Central memory CD8-positive, alpha-beta T cell (primary cell): ENCODE measurements at places on chromosomes 5 and 9.

DNA sequence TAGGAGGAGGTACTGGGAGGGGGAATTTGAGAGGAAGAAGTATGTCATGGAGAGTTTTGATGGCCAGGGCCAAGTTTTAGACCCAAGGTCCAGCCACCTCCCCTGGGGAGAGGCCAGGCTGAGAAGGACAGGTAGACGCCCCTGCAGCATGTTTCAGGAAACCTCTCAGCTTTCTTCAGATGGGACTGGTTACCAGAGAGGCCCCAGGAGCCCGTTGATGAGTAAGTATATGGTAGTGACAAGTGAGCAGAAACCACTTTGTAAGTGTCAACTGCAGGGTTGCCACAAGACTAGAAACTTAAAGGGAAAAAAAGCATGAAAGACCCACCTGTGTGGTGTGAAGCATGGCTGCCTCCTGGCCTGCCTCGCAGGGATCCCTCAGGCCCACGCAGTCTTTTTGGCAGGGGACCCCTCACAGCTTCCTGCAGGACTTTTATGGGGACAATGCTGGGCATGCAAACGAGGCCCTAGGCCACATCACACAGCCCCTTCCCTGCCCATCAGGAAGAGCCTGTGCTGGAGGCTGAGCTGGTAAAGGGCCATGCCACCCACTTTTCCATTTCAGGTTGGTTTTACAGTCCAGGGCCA lies 255.9 kb downstream of the FSTL4 start:
- DNase-seq = no peak

GRCh38 chr5:72243706-72244105 lies 76.3 kb downstream of the MRPS27 start:
- no peak for DNase-seq

GRCh38 chr9:75483636-75484035 lies 395.3 kb downstream of the OSTF1 start:
- no peak for DNase-seq

DNA sequence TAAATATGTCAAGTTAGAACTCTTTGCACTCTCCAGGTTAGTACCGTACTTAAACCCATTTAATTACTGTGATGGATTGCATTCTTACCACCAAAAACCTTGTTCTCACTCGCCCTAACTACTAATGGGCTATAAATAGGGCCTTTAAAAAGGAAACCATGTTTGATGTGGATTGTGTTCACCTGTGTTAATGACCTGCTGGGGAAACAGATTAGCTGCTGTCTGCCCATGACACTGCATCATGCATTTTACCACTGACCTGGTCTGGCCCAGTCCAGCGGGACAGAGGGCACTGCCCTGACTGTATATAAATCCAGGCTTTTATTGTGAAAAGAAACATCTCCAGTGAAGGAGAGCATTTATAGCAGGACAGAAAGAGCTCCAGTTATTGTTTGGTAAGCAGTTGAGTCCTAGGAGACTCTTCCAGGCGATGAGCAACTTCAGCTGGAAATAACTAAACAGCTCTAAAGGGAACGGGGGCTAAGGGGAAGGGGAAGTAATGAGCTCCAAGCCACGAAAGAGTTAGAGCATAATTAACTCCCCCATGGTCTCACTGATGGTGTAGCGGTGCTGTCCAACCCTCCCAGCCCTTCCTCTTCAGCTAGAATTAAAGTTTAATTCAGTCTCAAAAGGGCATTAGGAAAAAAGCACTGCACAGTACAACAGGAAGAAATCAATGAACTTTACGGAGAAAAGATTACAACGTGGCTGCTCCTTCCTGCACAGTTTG lies 303.1 kb downstream of the ENC1 start:
- no peak for DNase-seq

- DNase-seq = no peak
Measured at GRCh38 chr5:45098483-45098882, 289.7 kb downstream of the MRPS30 start.

- no peak for DNase-seq
Measured at GRCh38 chr9:134408389-134408788, 82.1 kb downstream of the RXRA start.

DNA sequence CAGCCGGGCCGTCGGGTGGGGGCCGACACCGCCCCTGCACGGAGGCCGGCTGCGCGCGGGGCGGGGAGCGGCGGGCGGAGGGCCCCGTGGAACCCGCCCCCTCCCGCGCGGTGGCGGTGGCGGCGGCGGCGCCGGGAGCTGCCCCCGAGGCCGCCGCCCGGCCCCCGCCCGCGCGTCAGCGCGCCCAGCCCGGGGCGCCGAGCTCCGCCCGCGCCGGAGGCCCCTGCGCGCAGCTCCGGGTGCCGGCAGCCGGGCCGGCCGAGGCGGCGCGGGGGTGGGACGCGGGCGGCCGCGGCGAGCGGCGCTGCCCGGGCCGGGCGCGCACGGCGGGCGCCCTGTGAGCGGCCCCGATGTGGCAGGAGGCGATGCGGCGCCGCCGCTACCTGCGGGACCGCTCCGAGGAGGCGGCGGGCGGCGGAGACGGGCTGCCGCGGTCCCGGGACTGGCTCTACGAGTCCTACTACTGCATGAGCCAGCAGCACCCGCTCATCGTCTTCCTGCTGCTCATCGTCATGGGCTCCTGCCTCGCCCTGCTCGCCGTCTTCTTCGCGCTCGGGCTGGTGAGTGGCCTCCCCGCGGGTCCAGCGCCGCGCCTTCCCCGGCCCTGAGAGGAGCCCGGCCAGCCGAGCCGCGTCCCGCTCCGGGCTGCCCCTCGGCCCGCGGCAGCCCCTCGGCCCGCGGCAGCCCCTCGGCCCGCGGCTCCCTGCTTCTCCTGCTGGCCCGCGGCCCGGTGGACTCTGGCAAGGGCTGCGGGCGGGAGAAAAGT lies at the start of gene ADCY2:
Gene ADCY2, plus strand, starts transcription at position 192 of the 766 bp plus-strand sequence. Its CDS starts 159 bp downstream, at position 351.
- DNase-seq = no peak

GRCh38 chr9:24912767-24913166 lies 367.1 kb upstream of the IZUMO3 start:
- no peak for DNase-seq

DNA sequence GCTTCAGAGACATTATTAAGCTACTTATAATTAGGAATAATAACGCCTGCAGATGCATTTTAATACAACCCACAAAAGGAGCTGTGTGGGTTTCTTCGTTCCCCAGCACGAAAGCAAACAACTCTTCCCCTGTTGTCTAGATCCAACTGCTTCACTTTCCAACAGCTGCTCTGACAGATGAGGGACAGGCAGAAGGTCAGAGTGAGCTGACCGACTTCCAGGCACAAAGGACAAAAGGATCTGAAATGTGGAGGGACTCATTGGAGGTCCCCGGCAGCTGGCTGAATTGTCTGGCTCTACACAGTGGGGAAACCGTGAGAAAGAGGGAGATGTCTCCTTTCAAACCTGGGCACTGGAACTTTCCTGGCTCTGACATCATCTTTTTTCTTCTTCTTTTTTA lies 79.1 kb upstream of the ALDH1B1 start:
- no peak for DNase-seq

GRCh38 chr5:107563959-107564544 lies 106.7 kb downstream of the EFNA5 start:
- no peak for DNase-seq

- no peak for DNase-seq
Measured at GRCh38 chr5:179238628-179238970, 106.7 kb downstream of the ADAMTS2 start.

- no peak for DNase-seq
Measured at GRCh38 chr9:27784847-27785713, 211.8 kb upstream of the C9orf72 start.

DNA sequence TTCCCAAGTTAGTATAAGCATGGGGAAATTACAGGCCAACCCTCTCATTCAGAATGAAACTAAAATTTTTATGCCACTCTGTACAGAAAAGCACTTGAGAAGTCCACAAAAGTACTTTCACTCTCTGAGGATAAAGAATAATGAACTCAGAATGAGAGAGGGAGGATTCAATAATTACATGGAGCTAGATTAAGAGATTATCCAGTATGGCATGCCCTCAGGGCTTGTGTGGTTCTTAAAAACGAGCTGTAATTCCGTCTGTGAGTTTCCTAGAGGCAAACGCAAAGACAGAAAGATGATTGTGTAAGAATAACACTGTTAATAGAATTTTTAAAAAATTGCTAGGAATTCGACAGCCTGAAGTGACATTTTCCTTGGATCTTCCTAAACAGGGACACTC lies 126.8 kb upstream of the PTCH1 start:
- no peak for DNase-seq

GRCh38 chr5:63963080-63963735 lies 963 bp upstream of the HTR1A start:
- DNase-seq = no peak

- DNase-seq = no peak
Measured at GRCh38 chr9:22529426-22530199, 83.0 kb downstream of the DMRTA1 start.

DNA sequence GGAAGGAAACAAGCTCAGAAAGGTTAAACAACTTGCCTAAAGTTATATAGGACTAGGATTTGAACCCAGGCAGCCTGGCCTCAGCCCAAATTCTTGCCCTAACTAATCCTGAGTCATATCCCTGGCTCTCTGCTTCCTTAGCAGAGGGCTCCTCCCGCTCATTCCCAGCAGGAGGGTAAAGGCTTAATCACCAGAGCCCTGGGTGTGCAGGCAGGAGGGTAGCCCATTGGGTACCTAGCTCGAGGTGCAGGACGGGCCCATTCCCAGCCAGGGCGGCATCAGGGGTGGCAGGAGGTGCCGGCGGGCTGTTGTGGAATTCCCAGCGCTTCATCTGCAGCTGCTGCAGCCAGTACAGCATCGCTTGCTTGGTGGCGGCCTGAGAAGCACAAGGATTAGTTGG lies 3.9 kb downstream of the TBC1D2 start:
- DNase-seq = no peak

- DNase-seq = no peak
Measured at GRCh38 chr9:36040271-36040925, 3.7 kb downstream of the RECK start.

DNA sequence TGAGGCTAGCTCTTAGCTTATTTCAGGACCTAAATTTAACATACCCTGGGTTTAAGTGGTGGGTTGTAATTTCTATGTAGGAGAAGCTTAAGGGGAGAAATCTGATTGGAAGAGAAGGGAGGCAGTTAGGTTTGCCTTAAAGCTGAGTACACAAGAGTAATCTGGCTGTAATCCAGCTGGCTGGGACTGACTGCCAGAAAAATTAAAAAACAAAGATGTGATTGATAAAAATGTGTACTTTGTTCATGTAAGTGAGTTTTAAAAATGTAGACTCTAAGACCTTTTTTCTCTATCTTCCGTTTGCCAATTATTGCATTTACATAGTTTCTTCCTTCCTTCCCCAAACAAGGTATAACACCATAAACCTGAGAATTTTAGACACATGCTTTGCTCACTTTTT lies 17.5 kb upstream of the MSMP start:
- no peak for DNase-seq

- no peak for DNase-seq
Measured at GRCh38 chr9:32722704-32723103, 60.6 kb upstream of the TMEM215 start.

GRCh38 chr9:3648266-3648665 lies 122.5 kb upstream of the RFX3 start:
- no peak for DNase-seq

GRCh38 chr5:38825494-38825893 lies 20.3 kb upstream of the OSMR start:
- no peak for DNase-seq

- DNase-seq = no peak
Measured at GRCh38 chr9:38289236-38289865, 103.2 kb upstream of the ALDH1B1 start.

DNA sequence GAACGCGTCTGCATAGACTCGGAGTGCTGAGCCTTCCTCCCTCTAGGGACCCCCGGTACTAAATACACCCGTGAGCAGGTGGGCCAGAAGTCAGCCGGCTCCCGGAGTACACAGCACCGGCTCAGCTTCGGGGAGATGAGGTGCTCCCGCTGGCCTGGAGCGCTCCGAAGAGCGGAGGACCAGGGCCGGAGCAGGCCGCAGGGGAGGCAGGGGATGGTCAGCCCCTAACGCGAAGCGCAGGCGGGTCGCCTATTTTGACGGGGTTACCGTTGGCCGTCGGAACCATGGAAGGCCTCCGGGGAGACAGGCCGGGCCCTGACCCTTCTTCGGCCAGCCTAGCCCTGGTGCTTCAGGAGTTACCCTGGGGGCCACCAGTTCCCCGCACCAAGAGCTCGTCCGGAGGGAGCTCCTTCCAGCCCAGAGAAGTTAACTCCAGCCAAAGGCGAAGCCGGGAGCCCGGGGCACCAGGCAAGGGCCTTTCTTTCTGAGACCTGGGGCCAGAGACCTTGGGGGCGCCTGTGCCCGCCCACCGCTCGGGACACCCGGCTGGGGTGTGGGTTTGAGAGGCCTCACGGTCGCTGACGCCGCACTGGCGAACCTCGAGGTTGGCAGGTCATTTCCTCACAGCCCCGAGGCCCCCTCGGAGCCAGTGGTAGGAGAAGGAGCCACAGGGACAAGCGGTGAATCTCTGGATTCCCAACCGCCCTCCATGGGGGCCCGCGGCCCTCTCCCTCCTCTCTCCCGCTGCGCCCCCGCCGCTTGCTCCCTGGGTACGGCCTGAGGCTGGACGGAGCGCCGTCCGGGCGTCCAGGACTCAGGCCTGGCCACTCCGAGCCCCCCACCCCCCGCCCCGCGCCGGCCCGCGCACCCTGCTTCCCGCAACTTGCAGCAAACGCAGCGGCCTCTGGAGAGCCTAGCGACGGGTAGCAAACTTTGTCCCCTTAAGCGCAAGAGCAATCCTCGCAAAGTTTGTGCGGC lies 3.4 kb upstream of the IRX4 start:
- DNase-seq = no peak

DNA sequence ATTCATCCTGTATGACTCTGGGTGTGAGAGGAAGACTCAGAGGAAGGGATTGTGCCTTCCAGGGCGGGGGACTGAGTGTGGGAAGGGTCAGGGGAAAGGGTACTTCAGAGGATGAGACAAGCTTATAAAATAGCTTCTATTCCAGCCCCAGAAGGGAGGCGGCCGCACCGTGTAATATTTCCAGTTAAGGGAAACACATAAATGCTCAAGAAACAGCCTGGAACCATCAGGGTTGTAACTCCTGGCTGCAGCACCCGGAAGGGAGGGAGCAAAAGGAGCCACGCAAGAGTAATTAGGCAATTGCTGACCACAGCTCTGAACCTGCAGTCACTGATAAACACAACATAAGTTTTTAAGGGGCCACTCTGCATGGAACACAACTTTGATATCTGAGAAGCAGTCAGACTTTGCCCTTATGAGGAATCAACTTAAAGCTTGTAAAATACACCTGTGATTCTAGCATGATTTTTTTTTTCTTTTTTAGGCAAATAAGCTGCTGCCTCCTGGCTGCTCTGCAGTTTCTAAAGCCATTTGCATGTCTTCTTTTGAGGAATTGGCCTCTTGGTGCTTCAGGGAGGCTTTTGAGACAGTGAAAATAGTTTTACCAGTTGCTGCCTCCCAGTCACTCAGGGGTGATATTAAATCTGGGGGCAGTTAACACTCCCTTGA lies 382.7 kb downstream of the ENC1 start:
- no peak for DNase-seq

GRCh38 chr5:82766206-82766605 lies 311.0 kb downstream of the TMEM167A start:
- DNase-seq = no peak

GRCh38 chr9:15786616-15787015 lies 233.8 kb downstream of the CCDC171 start:
- DNase-seq = no peak
